Smooth muscle cell of trachea (primary cell): ENCODE measurements at places on chromosomes 13 and 19. TPM values are rescaled to one million over a fixed set of nuclear protein-coding genes. Genes with fewer than 3 reads are reported as not detected.

Gene ZNF135
- total RNA-seq, result 6.1 and 8.3 TPM in 2 replicates

Gene CSNK1A1L
- not detected in 2 replicates for total RNA-seq

Gene NACC1
- total RNA-seq, result 41.9 and 61.9 TPM in 2 replicates

Gene ANGPTL4
- total RNA-seq, result 3.9 and 6.9 TPM in 2 replicates

Gene VSTM2B
- total RNA-seq, result not detected in 2 replicates

Gene SMIM44
- not detected in 2 replicates for total RNA-seq

Gene LMTK3
- total RNA-seq, result 0.15 and 0.50 TPM in 2 replicates

Gene OR10H1
- under 0.01 TPM in 1 of 2 replicates, not detected in the other for total RNA-seq

Gene URAD
- not detected in 2 replicates for total RNA-seq

Gene GZMM
- 0.17 TPM in 1 of 2 replicates, not detected in the other for total RNA-seq

Gene TEX26
- total RNA-seq, result 0.44 and 0.50 TPM in 2 replicates

Gene CEBPA
- total RNA-seq, result 0.15 and 0.66 TPM in 2 replicates

Gene FGF21
- total RNA-seq, result not detected in 2 replicates

Gene TMEM38A
- total RNA-seq, result 1.9 and 5.6 TPM in 2 replicates

Gene KDELR1
- total RNA-seq, result 66.0 and 96.4 TPM in 2 replicates
